Left renal pelvis (tissue), 4 donors: ENCODE measurements at places on chromosomes 6 and 20. TPM values are rescaled to one million over a fixed set of nuclear protein-coding genes. Genes with fewer than 3 reads are reported as not detected.

GSTA1 gene
- 0.73 TPM for polyA plus RNA-seq

DNA sequence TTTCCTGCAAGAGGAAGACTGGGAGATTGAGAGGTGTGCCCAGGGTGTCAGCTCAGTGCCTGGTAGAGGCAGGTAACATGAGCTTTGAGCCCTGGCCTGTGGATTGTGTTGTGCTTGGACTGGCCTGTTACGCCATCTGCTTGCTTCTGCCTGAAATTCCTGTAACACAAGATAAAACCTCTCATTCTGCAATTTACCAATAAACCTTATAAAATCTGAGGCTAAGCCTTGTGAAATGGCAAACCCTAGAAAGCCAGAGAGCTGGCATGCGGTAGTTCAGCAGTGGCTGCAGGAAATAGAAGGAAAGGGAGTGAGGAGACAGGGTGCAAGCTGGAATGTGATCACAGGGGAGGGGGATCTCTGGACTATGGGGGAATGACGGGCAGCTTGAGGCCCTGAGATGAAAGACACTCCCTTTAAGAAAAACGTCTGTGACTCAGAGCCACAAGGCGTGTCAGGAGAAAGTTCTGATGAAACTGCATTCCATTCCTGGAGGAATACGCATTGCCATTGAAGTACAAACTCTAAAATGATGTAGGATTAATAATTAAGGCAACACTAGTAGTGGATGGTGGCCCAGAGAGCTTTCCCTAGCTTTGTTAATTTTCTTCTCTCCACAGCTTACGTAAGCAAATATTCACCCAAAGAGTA, 26.3 kb upstream of the TFAP2A start:
- no peak for DNase-seq

- DNase-seq = no peak
Observed at GRCh38 chr6:49939993-49940498, 23.9 kb downstream of the DEFB114 start.

DNA sequence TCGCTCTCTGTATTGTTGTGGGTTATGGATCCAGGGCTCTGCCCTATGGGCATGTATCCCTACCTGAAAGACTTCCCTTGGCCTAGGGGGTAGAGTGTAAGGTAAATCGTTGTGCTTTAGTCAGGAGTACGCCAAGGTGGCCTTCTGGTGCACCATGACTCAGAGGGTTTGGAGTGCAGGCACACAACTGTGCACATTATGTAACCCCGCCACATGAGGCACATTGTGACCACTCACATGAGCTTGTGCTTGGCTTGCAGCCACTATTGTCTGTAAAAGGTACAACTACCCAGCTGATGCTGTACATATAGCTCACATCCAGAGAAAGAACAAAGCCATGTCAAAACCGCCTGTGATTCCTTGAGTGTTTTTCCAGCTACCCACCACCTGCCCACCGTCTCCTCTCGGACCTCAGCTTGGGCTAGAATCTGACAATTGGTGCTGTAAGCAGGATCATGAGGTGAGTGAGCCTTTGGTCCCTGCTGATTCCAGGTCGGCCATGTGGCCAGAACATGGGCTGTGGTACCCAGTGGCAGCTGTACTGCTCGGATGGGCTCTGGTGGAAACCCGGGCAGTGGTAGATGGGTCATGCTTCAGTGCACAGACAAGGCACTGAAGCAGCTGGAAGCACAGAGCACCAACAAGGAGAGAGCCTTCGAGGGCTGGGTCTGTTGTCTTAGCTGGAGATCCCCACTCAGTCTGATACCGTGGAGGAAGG, 33.8 kb downstream of the HDDC2 start:
- DNase-seq = no peak

DNA sequence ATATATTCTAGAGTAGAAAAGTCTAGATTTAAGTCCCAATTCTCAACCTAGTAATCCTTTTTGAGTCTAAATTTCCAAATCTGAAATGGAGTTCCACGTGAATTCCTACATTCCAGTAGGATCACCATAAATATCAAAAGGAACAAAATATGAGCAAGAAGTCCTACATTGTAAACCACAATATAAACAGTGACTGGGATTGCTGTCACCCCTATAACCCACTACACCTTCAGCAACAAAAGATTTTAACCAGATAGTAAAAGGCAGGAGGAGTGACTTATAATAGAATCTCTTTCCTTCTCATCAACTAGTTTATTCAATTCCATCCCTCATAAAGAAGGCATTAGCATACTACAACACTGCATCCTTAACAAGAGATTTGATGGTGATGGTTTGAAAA, 210.6 kb downstream of the KIF16B start:
- no peak for DNase-seq

DNA sequence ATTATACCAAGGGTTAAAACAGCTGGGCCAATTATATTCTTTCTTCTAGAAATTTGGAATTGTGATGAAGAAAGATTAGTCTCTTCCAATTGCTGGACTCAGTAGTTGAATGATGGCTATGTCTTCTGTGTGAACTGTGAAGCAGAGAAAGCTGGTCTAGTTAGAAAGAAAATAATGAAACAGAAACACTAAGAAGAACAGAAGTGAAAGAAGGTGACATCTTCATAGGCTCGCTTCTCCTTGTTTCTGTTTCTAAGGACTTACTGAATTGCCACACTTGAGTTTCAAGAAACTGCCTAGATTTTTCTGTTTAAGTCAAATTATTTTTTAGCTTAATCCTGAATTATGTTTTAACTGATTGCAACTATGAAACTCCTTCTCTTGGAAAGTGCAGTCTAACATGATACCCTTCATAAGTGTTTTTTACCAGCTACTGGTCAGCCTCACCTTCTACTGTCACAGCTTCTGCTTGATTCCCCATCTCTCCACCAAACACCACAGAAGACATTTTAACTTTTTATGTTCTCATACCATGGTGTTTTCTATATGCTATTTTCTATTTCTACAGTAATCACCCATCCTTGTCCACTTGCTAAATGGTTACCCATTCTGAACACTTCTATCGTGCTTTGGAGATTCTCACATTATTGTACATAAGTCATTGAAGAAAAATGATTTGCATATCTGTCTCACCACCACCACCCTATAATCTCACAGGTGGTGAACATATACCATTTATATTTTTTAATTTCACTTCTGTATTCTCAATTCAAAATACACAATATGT, 268.8 kb downstream of the GRIK2 start:
- no peak for DNase-seq

DNA sequence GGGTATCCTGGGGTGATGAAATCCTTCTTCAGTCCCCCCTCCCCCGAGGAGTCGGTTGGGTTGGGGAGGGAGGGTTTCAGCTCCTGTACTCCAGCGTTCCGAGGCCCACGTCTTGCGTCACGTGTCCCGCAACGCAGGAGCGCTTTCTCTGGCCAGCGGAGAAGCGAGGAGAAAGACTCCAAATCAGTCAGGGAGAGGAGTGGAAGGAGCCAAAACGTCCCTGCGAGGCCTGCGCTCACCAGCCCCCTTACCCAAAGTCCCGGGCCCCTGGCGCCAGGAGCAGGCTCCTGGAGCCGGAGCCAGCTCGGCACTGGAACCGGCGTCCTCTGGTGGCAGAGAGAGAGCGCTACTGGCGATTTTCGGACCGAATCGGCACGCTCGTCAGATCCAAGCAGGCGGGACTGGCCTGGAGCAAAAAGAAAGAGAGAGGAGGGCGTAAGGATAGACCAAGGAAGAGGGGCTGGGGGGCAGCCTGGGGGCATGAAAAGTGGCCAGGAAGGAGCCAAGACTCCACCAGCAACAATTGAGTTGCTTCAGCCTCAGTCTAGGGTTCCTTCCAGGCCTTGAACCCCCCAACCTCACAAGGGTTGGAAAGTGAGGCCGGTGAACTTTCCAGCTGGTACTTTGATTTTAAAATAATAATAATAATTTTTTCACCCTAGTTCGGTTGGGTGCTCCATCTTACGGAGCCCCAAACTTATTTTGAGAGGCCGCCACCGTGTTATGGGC, at the start of gene GNAS:
GNAS (plus strand) TSS at position 174 of the 729 bp plus-strand sequence.
- no peak for DNase-seq

GRCh38 chr6:35376281-35376680, 33.9 kb downstream of the PPARD start:
- no peak for DNase-seq

- no peak for DNase-seq
Observed at GRCh38 chr20:18504479-18505060, 3.2 kb upstream of the SEC23B start.

DNA sequence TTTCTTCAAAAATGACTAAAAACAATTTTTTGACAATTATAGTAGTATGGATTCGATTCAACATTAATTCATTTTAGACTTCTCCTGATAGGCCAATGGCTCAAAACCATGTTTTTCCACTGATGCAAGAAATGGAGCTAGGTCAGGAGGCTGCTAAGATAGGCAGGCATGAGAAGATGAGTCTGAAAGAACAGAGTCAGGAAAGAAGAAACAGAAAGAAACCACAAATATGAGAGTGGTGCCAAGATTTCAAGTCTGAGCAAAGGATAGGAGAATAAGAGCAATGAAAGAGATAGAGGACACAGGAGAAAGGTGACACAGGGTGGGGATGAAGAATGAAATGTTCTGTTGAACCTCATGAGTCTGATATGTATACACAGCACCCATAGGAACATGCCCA, 112.2 kb downstream of the TASP1 start:
- no peak for DNase-seq

DNA sequence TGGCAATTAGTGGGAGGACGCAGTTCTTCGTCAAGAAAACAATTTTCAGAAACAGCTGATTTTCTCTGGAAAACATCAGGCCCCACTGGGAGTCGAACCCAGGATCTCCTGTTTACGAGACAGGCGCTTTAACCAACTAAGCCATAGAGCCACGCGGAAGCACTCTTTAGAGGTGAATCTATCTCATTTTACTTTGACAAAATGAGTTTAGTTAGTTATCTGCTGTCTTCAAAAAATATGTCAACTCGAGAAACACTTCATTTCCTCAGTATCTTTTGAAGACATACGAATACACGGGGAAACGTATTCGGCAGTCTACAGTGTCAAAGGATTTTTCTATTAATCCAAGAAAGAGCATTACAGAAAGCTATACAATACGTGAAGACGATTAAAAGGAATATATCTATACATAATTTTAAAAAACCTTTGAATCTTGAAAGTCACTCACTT, 26.7 kb downstream of the GPX6 start:
- no peak for DNase-seq

- no peak for DNase-seq
Observed at GRCh38 chr6:12178521-12178920, 111.6 kb upstream of the EDN1 start.

- DNase-seq = no peak
Observed at GRCh38 chr6:104326173-104327001, 533.3 kb downstream of the HACE1 start.

DNA sequence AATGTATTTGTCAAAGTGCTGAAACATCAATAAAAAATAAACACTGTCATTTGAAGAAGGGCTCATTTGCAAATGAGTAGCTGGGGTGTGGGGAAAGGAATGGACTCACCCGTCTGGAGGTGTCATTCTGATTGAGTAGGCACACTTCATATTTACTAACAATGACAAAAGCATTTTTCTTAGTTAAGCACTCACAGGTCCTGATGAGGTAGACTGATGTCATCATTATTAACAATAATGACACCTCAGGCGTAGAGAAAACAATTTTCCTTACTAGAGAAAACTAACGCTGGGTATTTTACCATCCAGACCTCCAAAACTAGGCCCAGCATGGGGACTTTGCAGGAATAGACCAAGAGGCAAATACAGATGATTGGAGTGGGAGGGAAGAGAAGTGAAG, 76.0 kb downstream of the UNC5CL start:
- no peak for DNase-seq

DNA sequence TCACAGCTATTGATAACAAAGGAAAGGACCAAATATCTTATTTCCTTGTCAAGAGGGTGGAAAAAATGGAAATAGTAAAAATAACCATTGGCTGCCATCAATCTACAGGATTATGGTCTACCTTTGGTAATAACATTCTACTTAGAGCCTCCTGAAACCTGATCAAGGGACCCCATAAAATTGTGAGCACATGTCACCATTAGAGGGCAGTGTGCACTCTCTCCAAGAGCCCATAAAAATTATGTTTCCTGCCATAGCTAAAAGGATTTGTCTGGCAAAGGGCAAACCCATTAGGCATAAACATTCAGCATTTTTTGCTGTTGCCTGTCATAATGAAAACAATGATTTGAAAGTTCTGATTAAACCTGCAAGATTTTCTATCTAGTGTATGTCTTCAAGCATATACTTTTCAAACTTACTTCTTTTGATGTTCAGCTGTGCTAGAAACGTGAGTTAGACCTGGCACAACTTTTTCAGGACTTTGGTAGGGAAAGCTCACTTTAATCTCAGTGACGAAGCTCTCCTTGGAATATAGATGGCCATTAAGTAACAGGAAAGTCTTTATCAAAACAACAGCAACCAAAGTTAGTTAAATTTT, 120.7 kb upstream of the ZFP64 start:
- DNase-seq = no peak

DNA sequence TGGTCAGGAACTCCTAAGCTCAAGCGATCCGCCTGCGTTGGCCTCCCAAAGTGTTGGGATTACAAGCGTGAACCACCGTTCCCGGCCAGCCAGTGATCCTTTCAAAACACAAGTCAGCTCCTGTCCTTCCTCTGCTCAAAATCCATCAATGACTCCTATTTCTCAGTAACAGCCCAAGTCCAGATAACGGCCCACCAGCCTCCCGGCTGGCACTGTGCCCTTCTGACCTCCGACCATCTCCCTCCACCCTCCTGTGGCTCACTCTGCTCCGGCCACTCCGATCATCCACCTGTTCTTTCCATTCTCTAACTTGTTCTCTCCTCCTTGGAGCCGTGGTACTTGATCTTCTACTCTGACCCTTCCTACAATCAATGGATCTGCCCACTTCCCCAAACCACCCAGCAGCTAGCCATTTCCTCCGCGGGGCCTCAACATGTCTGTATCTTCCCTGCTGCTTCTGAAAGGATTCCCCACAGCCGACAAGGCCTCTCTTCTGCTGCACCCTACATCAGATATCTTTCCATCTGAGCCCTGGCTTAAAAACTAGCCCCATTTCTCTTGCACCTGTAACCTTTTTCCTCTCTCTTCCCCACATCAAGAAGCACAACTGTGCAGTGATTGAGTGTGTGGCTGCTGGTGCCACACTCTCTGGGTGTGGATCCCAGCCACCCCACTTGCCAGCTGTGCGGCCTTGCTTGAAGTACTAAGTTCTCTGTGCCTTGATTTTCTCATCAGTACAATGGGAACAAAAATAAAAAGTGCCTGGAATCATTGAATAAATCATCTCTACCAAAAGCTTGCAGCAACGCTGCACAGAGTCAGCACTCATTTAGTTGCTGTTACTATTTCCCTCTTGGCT, 6.1 kb upstream of the ZMYND8 start:
- no peak for DNase-seq
